Heart right ventricle (tissue), 16 donors: ENCODE measurements at places on chromosomes 11 and 22. TPM values are rescaled to one million over a fixed set of nuclear protein-coding genes. Genes with fewer than 3 reads are reported as not detected.
A peak's percentile ranks its signal among the peaks of the same experiment; 100 is the strongest.

GRCh38 chr22:42061041-42061440 is 9.6 kb downstream of the NAGA start:
- no peak for DNase-seq
- H3K4me1 ChIP-seq = no peaks in the 10 kb centered on the region
- no peak overlapping the region for H3K4me3 ChIP-seq

DNA sequence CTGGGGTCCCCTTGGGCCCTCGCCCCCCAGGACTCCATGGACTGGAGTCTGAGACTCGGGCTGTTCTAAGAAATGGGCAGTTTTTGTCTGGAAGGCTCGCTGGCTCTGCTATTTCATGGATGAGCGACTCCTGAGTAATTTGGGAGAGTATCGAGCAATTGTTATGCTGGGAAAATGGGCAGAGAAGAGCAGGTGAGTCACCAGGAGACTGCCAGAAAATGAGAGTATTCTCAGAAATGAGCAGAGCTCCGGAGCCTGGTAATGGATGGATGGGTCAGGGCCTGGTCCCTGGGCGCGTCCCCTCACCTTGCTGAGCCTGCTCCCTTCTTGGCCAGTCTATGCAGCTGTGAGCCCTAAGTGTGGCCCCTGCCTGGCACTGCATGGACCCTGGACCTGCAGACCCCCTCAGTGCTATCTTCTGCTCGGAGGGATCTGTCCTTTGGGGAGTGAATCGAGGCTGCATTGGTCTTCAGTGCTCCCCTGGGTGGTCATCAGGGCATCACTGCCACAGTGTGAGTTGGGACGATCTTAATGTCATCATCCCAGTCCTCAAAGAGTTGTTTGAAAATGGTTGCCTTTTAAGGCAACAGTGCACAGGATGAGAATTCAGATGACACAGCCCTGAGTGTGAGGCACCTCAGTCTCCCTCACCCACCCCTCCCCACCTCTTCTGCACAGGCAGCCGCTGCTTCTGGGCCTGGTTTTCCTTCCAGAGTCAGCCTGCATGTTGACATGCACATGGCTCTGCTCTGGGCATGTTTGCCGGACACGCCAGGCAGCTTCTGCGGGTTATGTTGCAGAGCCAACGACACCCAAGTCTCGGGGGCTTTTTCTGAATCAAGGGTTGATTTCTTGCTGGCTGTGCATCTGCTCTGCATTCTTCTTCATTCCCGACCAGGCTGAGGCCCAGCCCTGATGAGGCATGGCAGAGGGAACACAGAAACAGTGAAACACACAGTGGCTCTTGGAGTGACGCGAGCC is 519.0 kb downstream of the TBC1D22A start:
- no peaks in the 10 kb centered on the region for H3K36me3 ChIP-seq
- no peaks in the 10 kb centered on the region for H3K4me1 ChIP-seq
- peaks cover 7% of the 10 kb centered on the region for H3K27me3 ChIP-seq
- H3K4me3 ChIP-seq = no peak overlapping the region
- DNase-seq = no peak

- no peak overlapping the region for H3K4me3 ChIP-seq
- no peak for DNase-seq
- H3K27ac ChIP-seq = no peak overlapping the region
- no peaks in the 10 kb centered on the region for H3K4me1 ChIP-seq
- peaks cover 10% of the 10 kb centered on the region for H3K27me3 ChIP-seq
Measured at GRCh38 chr22:39685336-39686177, 115.0 kb downstream of the CACNA1I start.

DNA sequence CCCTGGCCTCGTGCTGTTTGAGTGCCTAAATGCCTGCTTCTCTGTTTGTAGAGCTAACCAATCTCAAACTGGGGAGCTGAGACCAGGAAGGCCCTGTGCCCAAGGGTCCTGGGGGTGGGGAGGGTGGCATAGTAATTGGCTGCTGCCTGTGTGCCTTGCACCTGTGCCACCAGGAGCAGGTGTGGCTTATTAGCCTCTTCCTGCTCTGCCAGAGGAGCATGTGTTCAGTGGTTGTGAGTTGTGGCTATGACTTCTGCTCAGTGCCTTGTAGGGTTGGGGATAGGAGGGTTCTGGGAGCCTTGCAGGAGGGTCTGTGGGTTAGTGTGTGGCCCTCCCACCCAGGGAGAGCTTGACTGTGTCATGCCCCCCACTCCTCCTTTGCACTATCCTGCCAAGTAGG is 109.2 kb downstream of the ZBTB16 start:
- no peaks in the 10 kb centered on the region for H3K27me3 ChIP-seq
- H3K27ac ChIP-seq = peak overlapping the region; percentile 74
- peaks cover 99% of the 10 kb centered on the region for H3K4me1 ChIP-seq
- no peak for DNase-seq

DNA sequence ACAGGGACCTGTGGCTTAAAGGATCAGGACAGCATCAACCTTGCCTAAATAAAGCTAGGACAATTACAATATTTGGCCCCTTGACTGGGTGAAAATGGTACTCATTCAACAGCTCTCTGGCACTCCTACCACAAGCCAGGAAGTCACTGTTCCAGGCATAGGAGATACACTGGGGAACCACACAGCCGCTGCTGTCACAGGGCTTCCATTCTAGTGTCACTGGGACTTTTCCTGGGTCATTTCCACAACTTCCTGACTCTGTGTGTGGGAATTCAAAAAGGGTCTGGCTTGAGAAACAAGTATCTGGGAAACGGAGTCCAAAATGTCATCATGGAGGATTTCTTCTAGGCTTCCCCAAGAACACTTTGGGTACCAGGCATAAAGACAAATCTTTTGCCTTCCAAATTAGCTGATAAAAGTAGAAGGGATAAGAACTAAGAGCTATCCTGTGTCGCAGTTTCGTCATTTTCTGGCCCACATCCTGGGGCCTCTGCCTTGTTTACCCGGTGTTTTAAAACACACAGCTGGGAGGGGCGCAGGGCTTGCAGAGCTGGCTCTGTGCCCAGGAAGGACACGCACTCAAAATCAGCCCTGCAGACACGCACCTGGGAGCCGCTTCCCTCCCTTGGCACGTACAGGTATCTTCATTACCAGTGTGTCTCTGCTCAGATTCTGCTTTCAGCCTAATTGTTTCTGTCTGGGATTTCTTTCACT is 38.0 kb downstream of the TMEM45B start:
- no peaks in the 10 kb centered on the region for H3K27me3 ChIP-seq
- peaks cover 11% of the 10 kb centered on the region for H3K4me1 ChIP-seq
- peak; percentile 22 for DNase-seq
- no peak overlapping the region for H3K27ac ChIP-seq
- H3K36me3 ChIP-seq = no peaks in the 10 kb centered on the region
- no peak overlapping the region for H3K4me3 ChIP-seq

GRCh38 chr11:48074425-48075181 is 94.2 kb downstream of the PTPRJ start:
- no peak for DNase-seq
- no peaks in the 10 kb centered on the region for H3K36me3 ChIP-seq
- no peaks in the 10 kb centered on the region for H3K4me1 ChIP-seq
- no peak overlapping the region for H3K27ac ChIP-seq

DNA sequence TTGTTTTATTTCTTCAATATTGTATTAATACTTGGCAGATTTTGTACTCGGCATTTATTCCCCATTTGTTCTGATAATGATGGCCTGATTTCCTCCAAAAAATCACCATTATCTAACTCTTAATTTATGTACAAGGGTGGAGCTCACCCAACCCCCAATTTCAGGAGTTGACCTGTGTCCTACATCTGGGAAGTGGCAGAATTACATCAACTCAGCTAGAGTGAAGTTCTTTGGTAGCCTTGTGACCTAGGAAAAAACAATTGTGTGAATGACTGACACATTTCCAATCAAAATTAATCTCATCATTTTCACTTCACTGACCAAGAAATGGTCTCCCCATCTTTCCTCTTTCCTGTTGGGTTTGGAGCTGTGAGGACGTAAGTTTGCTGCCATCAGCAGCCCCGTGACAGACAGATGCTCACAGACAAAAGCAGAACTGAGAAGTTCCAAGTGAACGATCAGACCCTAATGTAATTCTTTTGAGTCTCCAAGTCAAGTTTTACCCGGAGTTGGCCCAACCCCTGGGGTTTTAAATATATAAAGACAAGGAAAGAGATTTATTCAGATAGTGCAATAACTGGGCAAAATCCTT is 16.6 kb upstream of the MS4A6E start:
- peak overlapping the region; percentile 79 for H3K27ac ChIP-seq
- H3K36me3 ChIP-seq = peaks cover 26% of the 10 kb centered on the region
- H3K4me3 ChIP-seq = no peak overlapping the region
- H3K4me1 ChIP-seq = no peaks in the 10 kb centered on the region

DNA sequence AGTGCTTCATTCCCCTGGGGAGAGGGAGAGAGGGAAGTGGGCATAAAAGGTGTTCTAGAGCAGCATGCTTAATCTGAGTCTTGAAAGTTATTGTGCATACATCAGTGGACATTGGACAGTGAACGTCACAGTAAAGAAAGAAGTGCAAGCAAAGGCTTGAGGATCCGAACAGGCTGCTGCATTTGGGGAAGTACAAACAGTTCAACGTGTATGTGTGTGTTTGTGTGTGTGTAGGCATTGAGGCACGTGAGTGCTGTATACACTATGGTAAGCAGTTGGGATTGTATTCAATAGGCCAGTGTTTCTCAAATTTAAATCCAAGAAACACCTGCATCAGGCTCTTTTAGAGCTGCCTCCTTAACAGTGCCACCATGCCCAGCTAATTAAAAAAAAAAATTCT is 10.4 kb upstream of the EIF3M start:
- H3K36me3 ChIP-seq = no peaks in the 10 kb centered on the region
- no peak overlapping the region for H3K27ac ChIP-seq
- H3K4me1 ChIP-seq = no peaks in the 10 kb centered on the region

DNA sequence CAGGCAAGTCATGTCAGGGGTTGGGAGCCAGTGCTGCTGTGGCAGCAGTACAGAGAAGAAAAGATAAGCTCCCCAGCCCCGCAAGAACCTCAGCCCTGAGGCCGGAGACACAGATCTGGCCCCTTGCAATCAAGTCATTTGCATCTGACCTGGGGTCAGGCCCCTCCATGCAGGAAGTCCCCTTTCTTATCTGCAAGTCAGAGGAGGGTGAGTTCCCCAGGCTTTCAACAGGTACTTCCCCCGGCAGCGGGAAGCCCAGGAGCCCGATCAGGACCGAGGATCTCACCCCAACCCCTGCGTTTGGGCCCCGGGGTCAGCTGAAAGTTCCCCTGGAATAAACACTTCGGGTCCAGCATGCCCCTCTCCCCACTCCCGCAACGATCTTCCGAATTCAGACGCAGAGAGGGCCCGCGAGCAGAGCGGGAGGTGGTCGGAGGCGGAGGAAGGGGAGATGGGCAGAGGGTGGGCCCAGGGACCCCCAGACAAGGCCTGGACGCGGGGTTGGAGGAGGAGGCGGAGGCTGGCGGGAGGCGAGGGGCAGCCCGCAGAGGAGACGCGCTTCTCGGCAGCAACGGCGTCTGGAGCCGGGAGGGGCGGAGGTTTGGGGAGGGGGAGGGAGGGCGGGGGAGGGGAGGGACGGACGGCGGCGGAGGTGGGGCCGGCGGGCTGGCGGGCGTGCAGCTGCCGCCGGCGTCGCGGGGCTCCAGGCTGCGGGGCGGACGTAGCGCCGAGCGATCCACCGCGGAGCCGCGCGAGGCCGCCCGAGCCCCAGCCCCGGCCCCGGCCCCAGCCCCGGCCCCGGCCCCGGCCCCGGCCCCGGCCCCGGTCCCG is at the start of gene TSPAN18:
TSPAN18 (plus strand) TSS at position 680 of the 831 bp plus-strand sequence. CDS start 179,455 bp downstream, outside the sequence.
- H3K4me1 ChIP-seq = peaks cover 56% of the 10 kb centered on the region
- no peaks in the 10 kb centered on the region for H3K27me3 ChIP-seq
- peak; percentile 32 for DNase-seq

DNA sequence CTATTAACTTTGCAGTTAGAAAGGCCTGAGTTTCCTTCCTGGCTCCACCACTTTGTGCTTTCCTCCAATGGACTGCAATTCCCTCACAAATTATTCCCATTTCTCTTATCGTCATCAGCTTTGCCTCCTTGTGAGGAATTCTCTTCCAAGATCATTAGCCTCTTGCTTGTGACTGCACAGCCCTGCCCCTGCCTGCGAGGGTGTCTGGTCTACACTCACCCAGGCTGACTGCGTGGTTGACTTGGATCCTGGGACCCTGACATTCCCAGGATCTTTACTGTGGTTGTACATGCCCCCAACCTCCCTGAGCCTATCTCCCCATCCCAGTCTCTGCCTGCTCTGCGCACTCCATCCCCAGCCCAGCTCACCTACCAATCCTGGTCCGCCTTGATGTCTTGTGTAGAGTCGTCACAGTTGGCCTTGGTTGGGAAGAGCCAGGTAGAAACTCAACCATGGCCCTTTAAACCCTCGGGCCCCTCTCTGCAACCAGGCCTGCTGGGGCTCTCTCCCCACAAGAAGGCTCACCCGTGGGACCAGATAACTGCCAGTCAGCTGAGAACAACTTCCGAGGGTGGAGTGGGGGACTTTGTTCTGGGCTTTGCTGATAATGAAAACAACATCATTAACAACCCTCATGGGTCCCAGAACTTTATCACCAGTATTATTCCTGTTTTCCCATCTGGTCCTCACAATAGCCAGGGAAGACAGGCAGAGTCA is at the start of gene OR2AT4:
OR2AT4 (minus strand) TSS at position 421 of the 717 bp plus-strand sequence.
- no peak within 1 kb of the TSS for H3K27ac ChIP-seq
- H3K36me3 ChIP-seq = no peaks in the 10 kb centered on the region
- H3K4me1 ChIP-seq = no peaks in the 10 kb centered on the region
- no peak within 1 kb of the TSS for H3K4me3 ChIP-seq
- H3K27me3 ChIP-seq = peaks cover 57% of the 10 kb centered on the region
- DNase-seq = no peak

DNA sequence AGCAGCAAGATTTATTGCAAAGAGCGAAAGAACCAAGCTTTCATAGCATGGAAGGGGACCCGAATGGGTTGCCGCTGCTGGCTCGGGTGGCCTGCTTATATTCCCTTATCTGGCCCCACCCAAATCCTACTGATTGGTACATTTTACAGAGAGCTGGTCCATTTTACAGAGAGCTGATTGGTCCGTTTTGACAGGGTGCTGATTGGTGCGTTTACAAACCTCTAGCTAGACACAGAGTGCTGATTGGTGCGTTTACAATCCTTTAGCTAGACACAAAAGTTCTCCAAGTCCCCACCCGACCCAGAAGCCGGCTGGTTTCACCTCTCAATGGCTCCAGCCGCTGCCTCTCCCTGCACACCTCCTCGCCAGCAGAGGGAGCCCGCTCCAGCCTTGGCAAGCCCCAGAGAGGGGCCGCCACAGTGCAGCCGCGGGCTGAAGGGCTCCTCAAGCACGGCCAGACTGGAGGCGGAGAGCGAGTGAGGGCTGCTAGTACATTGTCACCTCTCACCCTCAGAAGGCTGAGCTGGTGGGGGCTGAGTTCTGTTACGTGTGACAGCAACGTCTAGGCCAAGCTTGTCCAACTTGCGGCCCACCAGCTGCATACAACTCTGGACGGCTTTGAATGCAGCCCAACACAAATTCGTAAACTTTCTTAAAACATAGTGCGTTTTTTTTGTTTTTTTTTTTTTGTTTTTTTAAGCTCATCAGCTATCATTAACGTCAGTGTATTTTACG is 8.7 kb downstream of the PTH start:
- no peaks in the 10 kb centered on the region for H3K4me1 ChIP-seq
- H3K36me3 ChIP-seq = no peaks in the 10 kb centered on the region
- no peak overlapping the region for H3K4me3 ChIP-seq
- H3K27ac ChIP-seq = no peak overlapping the region
- DNase-seq = peak; percentile 47
- peaks cover 7% of the 10 kb centered on the region for H3K27me3 ChIP-seq

GRCh38 chr11:78651136-78651775 is 76.6 kb upstream of the NARS2 start:
- no peak overlapping the region for H3K4me3 ChIP-seq

The PDGFB gene
- total RNA-seq = 16.1 TPM

The OTUB1 gene
- total RNA-seq = 53.3 TPM

The PITPNB gene
- total RNA-seq = 78.3 TPM

The DNAJB7 gene
- not detected for total RNA-seq

The SCGB1D2 gene
- 1.5 TPM for total RNA-seq

The SLC5A12 gene
- not detected for total RNA-seq
